ENCODE measurements at places on chromosomes 7 and 10. TPM values are rescaled to one million over a fixed set of nuclear protein-coding genes. Genes with fewer than 3 reads are reported as not detected.

The CC2D2B gene
- 0.41 TPM for total RNA-seq

The NDUFB8 gene
- total RNA-seq: 35.5 TPM

The ANXA8 gene
- not detected for total RNA-seq

The SPDYE2B gene
- total RNA-seq: not detected

DNA sequence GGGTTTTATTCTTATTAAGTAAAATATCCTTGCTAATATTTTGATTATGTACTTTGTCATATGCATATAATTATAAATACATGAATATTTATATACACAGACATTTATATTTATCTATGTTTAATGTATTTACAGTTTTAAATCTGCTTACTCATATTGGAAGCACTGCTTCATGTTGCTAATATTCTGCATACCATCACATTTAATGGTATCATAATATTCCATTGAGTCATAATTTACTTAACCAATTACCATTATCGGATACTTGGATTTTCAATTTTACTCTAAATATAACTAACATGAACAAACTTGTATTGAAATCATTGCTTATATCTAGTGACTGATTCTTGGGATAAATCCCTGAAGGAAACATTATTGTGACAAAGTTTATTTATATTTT is 155.2 kb downstream of the MBL2 start:
- no peak for DNase-seq
- no peaks in the 10 kb centered on the region for H3K36me3 ChIP-seq
- no peaks in the 10 kb centered on the region for H3K27me3 ChIP-seq
- no peak overlapping the region for H3K4me3 ChIP-seq

DNA sequence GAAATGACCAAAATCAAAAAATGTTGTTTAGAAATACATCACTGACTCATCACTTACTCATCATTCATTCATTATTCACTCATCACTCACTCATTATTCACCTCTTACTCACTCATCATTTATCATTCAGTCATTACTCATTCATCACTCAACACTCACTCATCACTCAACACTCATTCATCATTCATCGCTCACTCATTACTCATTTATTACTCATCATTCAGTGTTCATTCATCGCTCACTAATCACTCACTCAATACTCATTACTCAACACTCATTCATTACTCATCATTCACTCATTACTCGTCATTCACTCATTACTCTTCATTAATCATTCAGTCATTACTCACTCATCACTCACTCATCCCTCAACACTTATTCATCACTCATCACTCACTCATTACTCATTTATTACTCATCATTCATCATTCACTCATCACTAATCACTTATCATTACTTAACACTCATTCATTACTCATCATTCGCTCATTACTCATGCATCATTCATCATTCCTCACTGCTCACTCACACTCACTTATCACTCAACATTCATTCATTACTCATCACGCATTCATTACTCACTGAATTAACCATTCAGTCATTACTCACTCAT is 238.5 kb downstream of the ADARB2 start:
- H3K4me1 ChIP-seq: no peaks in the 10 kb centered on the region
- DNase-seq: no peak
- no peaks in the 10 kb centered on the region for H3K27me3 ChIP-seq
- H3K27ac ChIP-seq: no peak overlapping the region
